Stimulated activated CD8-positive, alpha-beta memory T cell treated with anti-CD3 and anti-CD28 coated beads, Interleukin-15, amount 100 ng/mL, for 1 hour (primary cell): ENCODE measurements at places on chromosomes 5 and 9.

GRCh38 chr5:16886366-16886736 lies 49.7 kb downstream of the MYO10 start:
- no peak for DNase-seq

DNA sequence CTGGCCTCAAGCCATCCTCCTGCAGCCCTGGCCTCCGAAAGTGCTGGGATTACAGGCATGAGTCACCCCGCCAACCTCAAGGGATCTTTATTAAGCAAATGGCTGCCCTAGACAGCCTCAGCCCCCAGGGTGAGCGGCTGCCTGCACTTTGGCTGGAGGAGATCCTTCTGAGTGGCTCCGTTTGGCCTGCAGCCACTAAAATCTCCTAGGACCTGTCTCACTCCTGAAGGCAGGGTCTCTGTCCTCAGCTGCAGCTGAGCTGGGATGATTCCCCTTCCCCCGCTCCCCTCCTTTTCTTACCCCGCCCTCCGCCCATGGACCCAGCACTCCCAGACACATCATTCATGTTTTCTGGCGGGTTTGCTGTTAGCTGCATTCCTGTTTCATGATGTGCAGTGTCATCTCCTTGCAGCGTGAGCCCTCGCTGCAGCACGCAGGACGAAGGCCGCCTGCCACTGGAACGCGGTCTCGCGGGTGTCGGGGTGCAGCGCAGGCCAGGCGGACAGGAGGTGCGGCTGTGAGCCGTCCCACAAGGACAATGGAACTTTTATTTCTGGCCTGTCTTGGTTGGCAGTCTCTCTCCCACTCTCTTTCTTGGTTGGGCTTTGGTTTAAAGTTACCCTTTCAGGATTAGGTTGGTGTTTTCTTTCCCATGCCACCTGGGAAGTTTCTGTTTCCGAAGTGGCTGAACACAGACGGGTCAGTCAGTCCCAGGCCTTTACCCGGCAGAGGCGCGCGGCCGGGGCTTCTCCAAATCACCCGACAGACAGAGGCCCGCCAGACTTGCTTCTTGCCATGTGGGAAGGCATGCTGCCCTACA lies 137.1 kb downstream of the FOXD1 start:
- no peak for DNase-seq

GRCh38 chr9:90507621-90508020 lies 135.0 kb downstream of the DIRAS2 start:
- no peak for DNase-seq

DNA sequence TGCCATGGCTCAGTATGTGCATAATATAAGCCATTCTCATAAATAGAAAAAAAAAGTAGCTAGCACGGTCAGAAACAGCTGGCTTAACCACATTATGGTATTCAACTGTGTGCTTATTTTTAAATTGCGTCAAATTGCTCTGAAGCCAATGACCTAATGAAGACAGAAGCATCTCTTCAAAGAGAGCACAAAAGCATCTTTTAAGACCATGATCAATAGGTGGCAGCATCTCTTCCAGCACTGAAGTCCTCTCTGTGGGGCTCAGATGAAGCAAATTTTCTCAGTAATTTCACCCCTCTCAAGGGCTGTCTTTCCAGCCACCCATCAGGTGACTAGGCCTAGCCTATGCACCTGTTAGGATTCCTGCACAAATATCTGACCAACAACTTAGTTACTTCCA lies 251.4 kb downstream of the GLIS3 start:
- DNase-seq, result no peak

DNA sequence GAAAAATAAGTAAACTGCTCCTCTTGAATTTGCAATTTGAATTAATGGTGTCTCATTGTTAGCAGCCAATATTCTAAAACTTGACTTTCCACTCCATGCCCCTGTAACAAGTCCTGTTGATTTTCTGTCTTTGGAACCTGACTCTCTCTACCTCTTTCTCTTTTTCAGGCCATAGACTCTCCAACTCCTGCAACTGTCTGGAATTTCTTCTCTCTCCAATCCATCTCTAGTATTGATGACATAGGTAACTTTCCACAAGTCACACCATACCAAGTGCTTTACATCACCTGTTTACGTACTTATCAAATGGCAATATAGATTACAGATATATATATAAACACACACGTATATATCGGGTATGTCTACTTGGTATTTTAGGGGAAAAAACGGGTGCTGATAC lies 923 bp downstream of the C5orf34 start:
- DNase-seq, result no peak

DNA sequence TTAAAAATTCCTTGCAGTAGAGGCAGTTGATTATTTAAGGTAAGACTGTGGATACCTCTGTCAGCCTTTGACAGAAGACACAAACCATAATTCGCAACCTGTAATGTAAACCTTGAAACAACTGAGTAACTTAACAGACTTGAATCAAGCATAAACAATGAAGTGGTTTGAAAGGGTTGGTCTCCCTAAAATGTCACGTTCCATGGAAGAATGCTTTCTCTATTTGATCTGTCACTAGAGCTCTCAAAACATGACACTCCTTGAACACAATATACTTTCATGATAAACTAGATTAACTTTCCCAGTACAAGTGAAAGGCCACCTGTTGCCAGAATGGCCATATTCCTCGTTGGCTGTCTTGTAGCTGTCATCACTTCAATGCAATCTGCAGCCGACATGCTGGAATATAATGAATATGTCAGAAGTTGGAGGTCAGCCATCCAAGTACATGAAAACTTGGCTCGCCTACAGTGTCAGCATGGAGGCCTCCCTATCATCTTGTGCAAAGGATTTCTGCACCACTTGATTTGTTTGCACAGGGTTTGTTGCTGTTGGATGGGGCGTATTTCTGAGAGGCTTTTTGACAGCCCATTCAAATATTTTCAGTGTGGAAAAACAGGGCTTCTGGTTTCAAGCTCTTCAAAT lies 228.0 kb downstream of the TLE4 start:
- no peak for DNase-seq

- no peak for DNase-seq
Measured at GRCh38 chr9:70034271-70034711, 9.4 kb upstream of the MAMDC2 start.

DNA sequence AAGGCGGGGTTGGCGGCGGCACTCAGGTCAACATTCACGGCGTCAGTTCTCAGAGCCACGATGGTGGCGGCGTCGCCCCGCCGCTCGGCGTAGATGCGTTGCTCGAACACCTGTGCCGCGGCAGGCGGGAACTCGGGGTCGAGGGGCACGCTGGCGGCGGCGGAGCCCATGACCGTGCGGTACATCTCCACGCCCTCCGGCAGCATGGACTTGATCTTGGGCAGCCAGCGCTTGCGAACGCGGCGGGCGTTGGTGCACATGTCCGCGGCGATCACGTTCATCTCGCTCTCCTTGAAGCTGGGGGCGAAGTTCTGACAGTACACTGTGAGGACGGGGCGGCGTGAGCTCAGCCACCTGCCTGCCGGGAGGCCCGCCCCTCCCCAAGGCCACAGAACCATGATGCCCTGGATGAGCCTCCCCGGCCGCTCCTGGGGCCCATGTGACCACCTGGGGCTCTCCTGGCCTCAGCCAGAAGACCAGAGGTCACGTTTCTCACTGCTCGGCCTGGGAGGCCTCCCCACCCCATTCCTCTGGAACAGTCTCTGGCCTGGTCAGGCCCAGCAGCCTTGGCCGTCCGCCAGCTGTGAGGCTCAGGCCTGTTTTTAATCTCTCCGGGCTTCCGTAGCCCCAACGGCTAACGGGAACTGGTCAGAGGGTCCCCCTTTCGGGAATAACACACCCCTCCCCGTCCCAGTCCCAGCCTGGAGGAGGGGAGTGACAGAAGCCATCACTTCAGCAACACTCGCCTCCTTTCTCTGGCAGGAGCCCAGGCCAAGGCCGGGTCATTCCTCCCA lies 50.7 kb upstream of the UBAC1 start:
- no peak for DNase-seq

GRCh38 chr5:172740428-172741205 lies 30.4 kb downstream of the DUSP1 start:
- DNase-seq, result no peak

DNA sequence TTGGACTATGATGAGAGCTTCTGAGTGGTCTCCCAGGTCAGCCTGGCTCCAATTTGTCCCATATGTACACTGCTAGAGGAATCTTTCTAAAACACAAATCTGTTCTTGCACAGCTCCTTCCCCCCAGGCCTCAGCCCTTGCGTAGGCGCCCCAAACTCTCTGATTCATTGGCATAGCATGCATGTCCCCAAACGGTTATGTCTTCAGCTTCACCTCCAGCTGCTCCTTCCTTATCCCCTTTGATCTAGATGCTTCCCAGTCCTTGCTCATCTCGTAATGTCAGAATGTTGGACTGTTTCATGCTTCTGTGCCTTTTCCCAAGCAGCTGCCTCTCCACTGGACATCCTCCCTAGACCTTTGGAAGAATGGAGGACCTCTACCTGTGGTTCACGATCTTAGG lies 60.1 kb upstream of the BASP1 start:
- DNase-seq, result no peak

- no peak for DNase-seq
Measured at GRCh38 chr9:77744841-77745430, 96.8 kb upstream of the GNA14 start.

DNA sequence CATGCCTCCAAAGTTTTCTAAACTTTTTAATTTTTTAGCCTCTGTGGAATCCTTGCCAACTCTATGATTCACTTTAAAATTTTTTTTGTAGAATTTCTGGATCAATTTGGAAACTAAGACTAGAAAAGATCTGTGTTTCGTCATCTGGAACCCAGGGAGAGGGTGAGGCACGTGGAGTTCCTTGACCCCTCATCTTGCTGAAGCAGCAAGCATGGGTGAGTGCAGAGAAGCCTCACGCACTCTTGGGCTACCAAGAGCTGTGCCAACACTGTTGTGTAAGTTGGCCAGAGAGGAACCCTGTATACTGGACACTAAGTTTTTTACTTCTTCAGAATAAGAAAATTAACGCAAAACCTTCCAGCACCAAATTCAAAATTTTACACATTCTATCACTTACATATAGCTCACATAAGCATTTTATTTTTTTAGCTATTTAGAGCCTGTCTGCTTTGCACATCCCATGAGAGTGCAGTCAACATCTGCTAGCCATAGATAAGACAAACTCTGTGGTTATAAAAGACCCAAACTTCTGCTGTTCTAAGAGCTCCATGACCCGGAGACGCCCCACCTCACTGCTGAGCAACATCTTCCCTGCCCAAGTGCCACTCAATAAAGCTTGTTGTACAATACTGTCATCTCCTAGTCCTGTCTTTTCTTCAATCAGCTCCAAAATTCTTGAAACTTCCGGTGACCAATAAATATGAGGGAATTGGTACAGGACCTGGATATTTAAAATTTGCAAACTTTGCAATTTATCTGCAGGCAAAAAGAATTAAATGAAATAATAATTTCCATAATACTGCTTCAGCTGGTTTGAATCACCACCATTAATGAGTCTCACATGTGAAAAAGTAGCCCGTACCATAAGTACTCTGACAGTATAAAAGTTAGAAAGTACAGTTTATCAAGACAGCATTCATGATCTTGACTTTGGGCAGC lies 69.7 kb upstream of the ADCY2 start:
- no peak for DNase-seq

- no peak for DNase-seq
Measured at GRCh38 chr5:115398719-115399118, 102.3 kb upstream of the CCDC112 start.

DNA sequence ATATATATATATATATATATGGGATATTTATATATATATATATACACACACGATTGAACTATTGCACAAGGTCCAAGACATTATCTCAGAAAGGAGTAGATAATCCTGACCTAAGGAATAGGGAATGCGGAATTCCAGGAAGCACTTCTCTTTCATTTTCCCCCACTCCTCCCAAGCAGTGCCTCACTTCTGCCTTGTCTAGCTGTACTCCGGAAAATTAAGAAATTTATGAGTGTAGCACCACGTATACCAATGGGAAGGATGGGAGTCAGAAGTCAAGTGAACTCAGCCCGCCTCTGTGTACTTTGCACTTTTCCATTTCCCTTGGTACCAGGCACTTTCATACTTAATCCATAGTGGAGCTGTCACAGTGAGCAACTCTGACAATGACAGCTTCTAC lies 10.9 kb downstream of the SLC36A1 start:
- no peak for DNase-seq

GRCh38 chr9:134972140-134972539 lies 54.4 kb upstream of the FCN1 start:
- no peak for DNase-seq

- DNase-seq, result no peak
Measured at GRCh38 chr9:131651160-131651559, 88.7 kb downstream of the RAPGEF1 start.

- no peak for DNase-seq
Measured at GRCh38 chr9:106593201-106593600, 269.8 kb upstream of the ZNF462 start.

DNA sequence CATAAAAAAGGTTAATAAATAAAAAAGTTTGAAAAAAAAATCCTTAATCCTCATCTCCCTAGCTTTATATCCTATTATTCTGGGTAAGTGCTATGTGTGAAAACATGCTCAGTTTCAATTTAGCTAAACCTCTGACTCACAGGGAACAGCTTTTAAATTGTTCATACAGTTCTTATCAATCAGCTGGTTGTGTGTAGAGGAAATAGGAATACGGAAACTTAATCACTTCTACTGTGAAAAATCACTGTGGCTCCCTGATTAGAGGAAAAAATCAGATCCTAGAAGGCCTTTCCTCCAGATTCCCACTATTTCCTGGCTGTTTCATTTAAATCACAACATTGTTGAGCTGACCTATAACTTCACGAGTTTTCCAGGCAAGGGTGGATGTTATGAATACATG lies 120.5 kb downstream of the MARCHF3 start:
- no peak for DNase-seq

DNA sequence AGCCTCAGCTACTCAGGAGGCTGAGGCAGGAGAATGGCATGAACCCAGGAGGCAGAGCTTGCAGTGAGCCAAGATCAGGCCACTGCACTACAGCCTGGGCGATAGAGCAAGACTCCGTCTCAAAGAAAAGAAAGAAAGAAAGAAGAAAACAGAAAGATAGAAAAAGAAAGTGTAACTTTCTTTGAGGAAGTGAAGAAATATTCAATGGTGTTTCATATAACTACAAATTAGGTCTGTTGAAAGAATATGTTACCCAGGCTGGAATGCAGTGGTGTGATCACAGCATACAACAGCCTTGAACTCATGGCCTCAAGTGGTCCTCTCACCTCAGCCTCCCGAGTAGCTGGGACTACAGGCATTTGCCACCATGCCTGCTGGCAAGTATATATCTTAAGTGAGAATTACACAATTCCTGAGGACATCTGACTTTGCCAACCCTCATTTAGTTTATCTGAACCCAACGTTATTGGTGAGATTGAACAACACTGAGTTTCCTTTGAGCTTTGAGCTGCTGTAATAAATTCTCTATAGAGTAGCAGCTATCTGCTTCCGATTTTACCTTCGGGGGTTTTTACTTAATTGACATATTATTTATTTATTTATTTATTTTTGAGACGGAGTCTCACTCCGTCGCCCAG lies 2.0 kb upstream of the FAF2 start:
- DNase-seq, result no peak

- no peak for DNase-seq
Measured at GRCh38 chr5:93304456-93305250, 276.4 kb downstream of the NR2F1-AS1 start.

DNA sequence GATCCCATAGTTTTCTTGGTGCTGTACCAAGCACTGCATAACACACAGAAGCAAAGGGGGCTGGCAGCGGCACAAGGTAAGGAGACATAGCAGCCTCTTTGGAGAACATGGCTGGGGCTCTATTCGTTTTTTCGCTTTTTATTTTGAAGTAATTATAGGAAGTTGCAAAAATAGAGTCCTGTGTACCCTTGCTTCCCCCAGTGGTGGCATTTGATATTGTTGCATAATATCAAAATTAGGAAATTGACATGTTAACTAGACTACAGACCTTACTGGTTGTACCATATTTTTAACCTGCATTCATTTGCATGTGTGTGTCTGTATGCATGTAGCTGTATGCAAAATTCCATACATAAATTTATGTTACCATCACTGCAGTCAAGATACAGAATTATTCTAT lies 6.6 kb upstream of the UBQLN1 start:
- DNase-seq, result no peak
